Stimulated activated CD4-positive, alpha-beta T cell treated with anti-CD3 and anti-CD28 coated beads, Interleukin-2, amount 100 ng/mL, for 4 hours (primary cell): ENCODE measurements at places on chromosomes 5 and 9.
A peak's percentile ranks its signal among the peaks of the same experiment; 100 is the strongest.

- DNase-seq = no peak
Observed at GRCh38 chr5:102583276-102584124, 84.7 kb upstream of the SLCO6A1 start.

GRCh38 chr5:80282054-80282453 is 26.2 kb upstream of the SERINC5 start:
- DNase-seq = no peak

- DNase-seq = no peak
Observed at GRCh38 chr9:17555362-17556054, 23.4 kb upstream of the SH3GL2 start.

DNA sequence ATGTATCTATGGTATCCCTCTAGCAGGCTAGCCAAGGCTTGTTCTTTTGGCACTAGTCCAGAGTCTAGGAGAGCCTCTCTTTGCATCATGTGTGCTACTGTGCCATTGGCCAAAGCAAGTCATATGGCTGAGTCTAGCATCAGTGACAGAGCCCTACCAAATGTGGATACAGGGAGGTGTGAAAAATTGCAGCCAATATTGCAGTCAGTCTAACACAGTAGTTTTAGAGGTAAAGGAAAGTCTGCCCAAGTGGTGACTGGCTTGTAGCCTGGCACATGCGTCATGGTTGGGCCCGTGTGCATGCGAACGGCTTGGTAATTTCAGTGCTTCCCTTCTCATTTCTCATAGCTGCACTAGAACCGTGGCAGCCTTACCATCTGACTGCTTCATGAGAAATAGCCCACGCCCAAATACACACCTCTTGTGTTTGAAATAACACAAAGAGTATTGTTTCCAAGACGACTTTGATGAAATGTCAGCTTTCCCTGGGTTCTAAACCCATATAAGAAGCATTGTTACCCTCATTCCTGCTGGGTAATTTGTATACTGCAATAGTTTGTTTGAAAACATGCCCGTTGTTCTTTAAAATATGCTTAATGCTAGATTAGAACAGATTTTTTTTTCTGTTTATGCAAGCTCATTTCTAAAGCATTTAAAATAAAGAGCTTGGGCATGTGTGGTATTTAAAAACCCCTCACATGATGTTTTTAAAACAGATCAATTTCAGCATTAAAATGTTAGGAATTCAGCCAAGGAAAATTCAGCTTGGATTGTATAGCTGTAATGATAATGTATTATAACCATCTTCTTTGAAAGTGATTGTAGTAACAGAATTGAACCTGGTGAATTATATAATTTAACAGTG is 113.2 kb downstream of the TLE4 start:
- DNase-seq = no peak

DNA sequence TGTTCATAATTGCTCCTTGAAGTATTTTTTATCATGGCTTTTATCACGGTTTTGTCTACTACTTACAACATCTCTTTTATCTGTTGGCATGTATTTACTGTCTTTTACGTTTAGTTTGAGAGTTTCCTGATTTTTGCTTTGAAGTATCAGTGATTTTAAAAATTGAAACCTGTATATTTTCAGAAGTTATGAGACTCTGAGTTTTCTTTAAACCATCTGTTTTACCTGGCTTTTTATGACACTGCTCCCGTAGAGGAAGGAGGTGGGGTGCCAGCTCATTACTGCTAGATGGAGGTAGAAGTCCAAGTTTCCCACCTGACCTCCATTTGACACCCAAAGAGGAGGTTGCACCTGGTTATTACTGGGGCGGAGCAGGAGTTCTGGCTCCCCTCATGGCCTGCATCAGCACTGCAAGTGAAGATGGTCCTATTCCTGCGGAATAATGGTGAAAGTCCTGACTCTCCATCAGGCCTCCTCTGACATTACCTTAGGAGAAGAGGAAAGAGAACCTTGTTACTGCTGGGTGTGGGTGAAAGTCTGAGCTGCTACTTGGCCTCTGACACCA is 10.0 kb upstream of the ZNF131 start:
- DNase-seq = peak; percentile 28

GRCh38 chr5:28324174-28324573 is 1285.8 kb upstream of the CDH9 start:
- no peak for DNase-seq

- no peak for DNase-seq
Observed at GRCh38 chr5:65066387-65067146, 297.8 kb downstream of the CWC27 start.

- no peak for DNase-seq
Observed at GRCh38 chr5:77946381-77947040, 170.4 kb upstream of the TBCA start.

DNA sequence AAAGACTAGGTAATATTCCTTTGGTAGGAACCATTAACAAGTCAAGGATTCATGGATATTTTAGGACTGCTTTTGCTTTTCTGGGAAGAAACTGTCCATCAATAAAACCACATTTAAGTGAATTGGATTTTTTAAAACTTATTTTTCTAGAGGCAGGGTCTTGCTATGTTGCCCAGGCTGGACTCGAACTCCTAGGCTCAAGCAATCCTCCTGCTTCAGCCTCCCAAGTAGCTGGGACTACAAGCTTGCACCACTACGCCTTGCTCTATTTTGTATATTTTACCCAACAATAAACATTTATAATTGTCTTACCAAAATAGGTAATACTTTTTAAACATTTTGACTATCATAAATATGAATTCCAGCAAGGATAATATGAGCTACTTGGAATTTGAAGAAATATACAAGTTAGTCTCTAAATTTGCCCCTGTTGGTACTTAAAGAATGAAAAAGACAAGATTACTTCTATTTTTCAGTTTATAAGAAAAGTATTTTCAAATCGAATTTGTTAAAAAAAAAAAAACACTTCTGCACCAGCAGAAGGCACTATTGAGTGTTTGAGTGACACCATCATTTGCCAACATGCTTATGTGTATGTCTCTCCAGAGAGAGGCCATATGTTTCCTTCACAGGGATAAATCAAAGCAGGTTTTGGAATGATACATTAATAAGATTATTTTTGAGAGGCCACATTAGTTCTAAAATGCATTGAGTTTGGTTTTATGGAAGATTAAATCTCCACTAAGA is 60.0 kb upstream of the CARTPT start:
- DNase-seq = no peak

DNA sequence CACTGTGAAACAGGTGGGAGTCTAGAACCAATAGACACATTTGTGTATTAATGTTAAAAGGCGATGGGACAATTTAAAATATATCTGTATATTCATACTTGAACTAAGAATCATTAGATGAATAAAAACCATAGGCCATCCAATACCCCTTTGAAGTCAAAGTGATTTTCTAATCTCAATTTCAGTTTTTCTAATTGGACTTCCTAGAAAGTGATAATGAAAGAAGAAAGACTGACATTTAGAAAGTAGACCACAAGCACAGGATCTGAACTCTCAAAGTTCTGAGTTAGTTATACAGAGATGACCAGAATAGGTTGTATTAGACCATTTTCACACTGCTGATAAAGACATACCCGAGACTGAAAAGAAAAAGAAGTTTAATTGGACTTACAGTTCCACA is 412.8 kb upstream of the PIK3R1 start:
- no peak for DNase-seq

DNA sequence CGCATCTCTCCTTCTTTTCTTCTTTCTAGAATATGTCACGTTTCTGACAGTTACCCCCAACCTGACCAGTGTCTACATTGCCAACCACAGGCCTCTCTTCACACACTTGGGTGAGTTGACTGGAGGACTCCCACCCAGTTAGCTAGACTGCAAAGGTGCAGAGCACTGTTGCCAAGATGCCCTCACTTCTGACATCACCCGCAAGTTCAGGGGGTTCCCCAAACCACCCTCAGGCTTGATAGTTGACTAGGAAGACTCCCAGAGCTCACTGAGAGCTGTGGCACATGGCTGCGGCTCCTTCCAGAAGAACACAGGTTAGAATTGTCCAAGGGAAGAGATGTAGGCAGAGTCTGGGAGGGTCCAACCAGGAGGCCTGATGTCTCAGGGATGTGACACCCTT is 17.2 kb downstream of the ADAMTS13 start:
- DNase-seq = no peak

DNA sequence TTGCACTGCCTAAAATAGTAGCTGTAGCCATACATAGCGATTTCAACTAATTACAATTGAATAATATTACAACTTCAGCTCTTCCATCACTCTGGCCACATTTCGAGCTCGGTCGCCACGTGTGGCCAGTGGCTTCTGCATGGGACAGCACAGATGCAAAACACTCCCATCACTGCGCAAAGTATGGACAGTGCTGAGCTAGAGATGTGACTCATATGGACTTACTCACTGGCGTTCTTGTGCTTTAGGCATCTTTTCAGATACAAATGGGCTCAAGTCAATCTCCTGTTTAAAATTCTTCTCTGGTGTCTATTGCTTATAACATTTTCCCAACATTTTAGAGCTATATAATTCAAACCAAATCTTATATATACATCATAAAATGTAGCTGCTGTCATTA is 222.7 kb downstream of the ELAVL2 start:
- DNase-seq = no peak

DNA sequence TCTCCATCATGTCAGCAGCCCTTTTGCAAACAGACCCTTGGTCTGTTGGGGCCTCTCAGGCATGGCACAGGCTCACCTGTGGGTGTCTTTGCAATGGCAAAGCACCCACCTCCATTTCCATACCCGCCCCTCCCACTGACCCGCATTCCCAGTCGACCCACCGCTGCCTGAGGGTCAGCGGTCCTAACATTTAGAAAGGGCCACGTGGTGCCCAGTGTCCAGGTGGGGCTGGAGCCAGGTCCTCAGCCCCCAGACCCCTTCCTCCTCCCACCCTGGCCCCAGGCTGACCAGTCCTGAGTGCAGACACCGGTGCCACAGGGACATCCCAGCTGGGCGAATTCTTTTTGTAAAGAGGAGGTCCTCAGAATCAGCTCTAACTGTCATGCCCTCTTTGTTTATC is 43.3 kb upstream of the CEP72 start:
- DNase-seq = no peak

- DNase-seq = no peak
Observed at GRCh38 chr9:1100945-1101344, 50.8 kb downstream of the DMRT2 start.

DNA sequence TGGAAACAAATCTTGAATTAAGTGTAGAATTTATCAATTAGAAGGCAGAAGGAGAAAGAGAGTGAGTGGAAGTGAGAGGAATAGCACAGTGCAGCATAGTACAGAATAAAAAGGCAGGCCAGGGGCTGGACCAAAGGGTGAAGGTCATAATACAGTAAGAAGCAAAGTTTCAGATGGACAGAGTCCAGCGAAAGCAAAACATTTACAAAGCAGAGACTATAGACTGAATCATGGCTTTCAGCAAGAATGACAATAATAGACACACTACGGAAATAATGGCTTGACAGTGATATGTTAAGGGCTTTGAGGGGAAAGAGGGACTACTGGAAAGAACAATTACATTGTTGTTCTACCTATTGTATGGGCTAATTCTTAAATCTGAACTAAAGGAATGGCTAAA is 249.0 kb upstream of the CHD1 start:
- no peak for DNase-seq

GRCh38 chr9:99069546-99069945 is 35.4 kb upstream of the TGFBR1 start:
- no peak for DNase-seq

GRCh38 chr9:136180586-136180985 is 24.3 kb downstream of the LHX3 start:
- DNase-seq = no peak

DNA sequence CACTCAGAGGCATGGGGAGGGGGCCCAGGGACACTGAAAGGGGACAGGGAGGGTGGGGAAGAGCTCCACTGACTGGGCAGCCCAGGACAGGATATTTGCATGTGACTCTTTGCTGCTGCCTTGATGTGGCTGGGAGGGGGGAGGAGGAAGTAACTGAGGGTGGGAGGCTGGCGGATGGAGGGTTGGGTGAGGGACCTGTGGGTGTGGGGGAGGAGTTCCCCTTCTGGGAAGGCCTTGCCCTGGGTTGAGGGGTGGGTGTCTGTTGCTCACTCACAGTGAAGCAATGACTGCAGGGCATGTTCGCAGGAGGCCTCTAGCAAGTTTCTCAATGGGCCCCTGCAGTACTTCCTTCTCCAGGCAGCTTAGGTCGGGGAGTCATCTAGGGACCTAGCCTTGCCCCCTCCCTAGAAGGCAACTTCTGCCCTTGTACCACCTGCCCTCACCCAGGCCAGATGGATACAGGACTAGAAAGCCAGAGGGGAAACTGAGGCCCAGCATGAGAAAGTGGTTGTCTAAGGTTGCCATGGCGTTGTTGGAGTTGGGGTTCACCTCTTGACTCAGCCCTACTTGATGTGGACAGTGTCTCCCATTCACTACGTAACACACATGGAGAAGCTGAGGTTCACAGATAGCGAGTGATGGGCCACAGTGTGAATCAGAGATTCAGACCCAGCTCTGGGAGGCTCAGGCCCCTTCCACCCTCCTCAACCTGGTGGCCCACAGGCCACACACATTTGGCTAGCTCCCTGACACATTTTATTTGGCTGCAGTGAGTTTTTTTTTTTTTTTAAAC is 3.0 kb downstream of the GRK6 start:
- DNase-seq = peak; percentile 90
